ENCODE measurements at places on chromosomes 12 and 14.

DNA sequence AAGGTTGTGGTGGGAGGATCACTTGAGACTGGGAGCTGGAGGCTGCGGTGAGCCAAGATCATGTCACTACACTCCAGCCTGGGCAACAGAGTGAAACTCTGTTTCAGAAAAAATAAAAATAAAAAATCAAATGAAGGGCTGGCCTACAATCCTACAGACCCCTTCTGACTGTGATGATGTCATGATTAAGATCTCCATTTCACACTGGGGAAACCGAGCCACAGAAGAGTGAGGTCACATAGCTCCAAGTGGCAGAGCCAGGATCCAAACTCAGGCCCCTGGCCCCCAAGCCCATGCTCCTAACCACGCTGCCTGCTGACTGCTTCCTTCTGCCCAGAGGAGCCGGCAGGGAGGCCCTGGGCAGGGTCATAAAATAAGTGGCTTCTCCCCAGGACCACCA, 258.0 kb upstream of the FKBP4 start:
- DNase-seq = no peak
- no peak overlapping the region for H3K27ac ChIP-seq
- no peaks in the 10 kb centered on the region for H3K36me3 ChIP-seq
- H3K4me1 ChIP-seq = no peaks in the 10 kb centered on the region

- DNase-seq = no peak
- no peak overlapping the region for H3K27ac ChIP-seq
- H3K36me3 ChIP-seq = no peaks in the 10 kb centered on the region
- H3K27me3 ChIP-seq = no peaks in the 10 kb centered on the region
These were observed 120.3 kb downstream of the VRK1 start for GRCh38 chr14:96917442-96917963.

- peaks cover 63% of the 10 kb centered on the region for H3K4me1 ChIP-seq
- H3K27ac ChIP-seq = peak overlapping the region; percentile 91
- H3K27me3 ChIP-seq = no peaks in the 10 kb centered on the region
- peak overlapping the region; percentile 75 for H3K4me3 ChIP-seq
- peaks cover 4% of the 10 kb centered on the region for H3K36me3 ChIP-seq
These were observed 1.8 kb upstream of the RHOF start for GRCh38 chr12:121795034-121795968.

- H3K27ac ChIP-seq = no peak overlapping the region
- H3K4me1 ChIP-seq = no peaks in the 10 kb centered on the region
- no peaks in the 10 kb centered on the region for H3K27me3 ChIP-seq
- no peak for DNase-seq
- H3K36me3 ChIP-seq = no peaks in the 10 kb centered on the region
- no peak overlapping the region for H3K4me3 ChIP-seq
These were observed 55.9 kb downstream of the C12orf75 start for GRCh38 chr12:105386431-105386830.

DNA sequence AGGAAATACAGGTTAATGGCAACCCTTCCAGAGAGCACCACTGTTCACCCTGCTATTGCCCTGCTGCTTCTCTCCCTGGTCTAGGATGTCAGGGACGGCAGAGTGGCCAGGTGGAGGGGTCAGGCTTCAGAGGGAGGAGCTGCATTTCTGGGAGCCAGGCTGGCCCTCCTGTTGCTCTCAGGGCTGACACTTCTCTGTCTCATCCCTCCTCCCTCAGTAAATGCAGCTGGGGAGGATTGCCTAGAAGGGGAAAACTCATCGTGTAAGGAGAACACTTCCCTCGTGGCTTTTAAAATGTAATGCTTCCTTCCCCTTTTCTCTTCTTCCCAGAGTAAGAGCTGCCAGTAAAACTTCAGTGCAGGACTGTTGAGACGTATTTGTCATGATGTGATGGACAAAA, 20.8 kb downstream of the SUSD6 start:
- no peaks in the 10 kb centered on the region for H3K36me3 ChIP-seq
- H3K27ac ChIP-seq = no peak overlapping the region
- no peak for DNase-seq
- H3K4me1 ChIP-seq = no peaks in the 10 kb centered on the region

DNA sequence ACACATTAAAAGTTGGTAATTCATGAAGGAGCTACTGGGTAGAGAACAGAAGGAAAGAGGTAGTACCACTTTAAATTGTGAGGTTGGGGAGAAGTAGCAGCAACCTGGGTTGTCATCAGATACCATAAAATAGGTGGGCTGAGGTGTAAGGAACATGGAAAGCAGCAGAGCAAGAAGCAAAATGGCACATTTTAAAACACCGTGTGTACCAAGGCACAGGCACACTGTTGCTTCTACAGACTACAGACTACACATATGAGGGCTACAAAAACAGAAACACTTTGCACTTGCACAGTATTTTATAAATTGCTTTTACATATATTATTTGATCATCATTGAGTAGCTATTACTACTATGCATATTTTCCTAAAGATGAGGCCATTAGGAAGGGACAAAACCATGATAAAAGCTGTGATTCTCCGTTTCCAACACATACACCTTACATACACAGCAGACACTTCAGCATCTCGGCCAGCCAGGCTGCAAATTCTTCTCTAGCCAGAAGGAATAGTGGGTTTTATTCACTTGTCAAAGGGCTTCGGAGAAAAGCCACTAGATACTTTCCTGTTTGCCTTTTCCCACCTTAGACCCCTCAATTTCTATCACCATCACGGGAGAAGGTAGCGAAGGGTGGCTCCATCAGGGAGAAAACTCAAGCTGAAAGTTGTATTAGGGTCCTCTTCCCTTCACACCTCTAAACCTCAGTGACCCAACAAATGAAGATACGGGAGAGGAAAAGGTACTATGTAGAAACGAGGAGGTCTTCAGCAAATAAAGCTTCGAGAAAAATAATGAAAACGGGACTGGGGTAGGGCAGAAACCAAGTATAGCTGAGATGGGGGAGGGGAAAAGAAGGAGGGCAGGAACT, 1.6 kb downstream of the PYM1 start:
- H3K36me3 ChIP-seq = peaks cover 4% of the 10 kb centered on the region
- H3K4me1 ChIP-seq = peaks cover 28% of the 10 kb centered on the region
- peak overlapping the region; percentile 100 for H3K27ac ChIP-seq
- peak overlapping the region; percentile 91 for H3K4me3 ChIP-seq
- DNase-seq = no peak
- no peaks in the 10 kb centered on the region for H3K27me3 ChIP-seq

DNA sequence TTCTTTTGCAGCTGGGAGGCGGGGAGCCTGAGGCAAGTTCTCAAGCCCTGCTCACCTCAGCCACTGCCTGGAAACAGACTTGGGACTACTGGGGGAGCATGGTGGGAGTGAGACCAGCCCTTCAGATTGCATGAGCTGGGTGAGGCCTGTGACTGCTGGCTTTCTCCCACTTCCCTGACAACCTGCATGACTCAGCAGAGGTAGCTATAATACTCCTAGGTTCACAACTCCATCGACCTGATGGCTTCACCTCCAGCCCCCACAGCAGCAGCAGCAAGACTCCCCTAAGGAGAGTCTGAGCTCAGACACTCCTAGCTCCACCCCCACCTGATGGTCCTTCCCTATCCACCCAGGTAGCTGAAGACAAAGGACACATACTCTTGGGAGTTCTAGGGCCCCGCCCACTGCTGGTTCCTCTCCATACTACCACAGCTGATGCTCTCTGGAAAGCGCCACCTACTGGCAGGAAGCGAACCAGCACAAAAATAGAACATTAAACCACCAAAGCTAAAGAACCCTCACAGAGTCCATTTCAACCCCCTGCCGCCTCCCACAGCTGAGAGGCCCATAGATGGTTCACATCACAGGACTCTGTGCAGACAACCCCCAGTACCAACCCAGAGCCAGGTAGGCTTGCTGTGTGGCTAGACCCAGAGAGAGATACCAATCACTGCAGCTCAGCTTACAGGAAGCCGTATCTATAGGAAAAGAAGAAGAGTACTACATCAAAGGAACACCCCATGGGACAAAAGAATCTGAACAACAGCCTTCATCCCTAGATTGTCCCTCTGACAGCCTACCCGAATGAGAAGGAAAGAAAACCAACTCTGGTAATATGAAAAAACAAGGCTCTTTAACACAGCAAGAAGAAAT, 68.7 kb downstream of the RPAP3 start:
- no peak for DNase-seq
- H3K36me3 ChIP-seq = no peaks in the 10 kb centered on the region
- no peaks in the 10 kb centered on the region for H3K4me1 ChIP-seq
- H3K27me3 ChIP-seq = no peaks in the 10 kb centered on the region

DNA sequence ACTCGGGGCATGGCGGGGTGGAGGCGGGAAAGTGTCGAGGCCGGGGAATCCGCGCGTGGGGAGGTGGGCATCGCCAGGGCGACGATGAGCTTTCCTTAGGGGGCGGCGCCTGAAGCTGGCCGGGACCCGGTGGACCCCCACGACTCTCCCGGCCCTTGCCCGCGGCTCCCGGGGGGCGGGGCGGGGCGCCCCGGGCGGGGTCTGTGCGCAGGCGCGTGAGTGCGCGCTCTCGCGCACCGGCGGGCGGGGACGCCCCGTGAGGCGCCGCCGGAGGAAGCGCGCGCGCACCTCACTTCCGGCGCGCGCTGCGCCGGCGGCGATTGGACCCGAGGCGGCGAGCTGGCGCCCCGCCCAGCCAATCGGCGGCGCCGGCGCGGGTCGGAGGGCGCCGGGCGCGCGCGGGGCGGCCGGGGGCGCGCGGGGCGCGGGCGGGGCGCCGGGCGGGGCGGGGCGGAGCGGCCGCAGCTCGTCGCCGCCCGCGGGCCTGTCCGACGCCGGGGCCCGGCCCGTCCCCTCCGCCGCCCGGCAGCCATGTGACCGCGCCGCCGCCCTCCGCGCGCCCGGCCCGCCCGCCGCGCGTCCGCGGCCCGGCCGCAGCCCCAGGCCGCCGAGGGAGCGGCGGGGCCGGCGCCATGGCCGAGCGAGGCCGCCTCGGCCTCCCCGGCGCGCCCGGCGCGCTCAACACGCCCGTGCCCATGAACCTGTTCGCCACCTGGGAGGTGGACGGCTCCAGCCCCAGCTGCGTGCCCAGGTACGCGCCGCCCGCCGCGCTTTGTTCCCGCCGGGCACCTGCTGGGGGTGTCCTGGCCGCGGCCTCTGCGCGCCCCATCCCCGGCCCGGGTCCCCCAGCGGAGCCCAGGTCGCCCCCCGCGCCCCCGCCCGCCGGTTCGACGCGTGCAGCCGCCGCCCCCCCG, at the start of gene PACS2:
Gene PACS2 (plus strand): TSS at position 462 of the 914 bp plus-strand sequence. CDS start 171 bp downstream, at position 633.
- H3K4me3 ChIP-seq = peak within 1 kb of the TSS; percentile 61
- peaks cover 12% of the 10 kb centered on the region for H3K4me1 ChIP-seq
- no peaks in the 10 kb centered on the region for H3K36me3 ChIP-seq
